Right lobe of liver (tissue), 6 donors: ENCODE measurements at places on chromosomes 7 and 10. TPM values are rescaled to one million over a fixed set of nuclear protein-coding genes. Genes with fewer than 3 reads are reported as not detected.
A peak's percentile ranks its signal among the peaks of the same experiment; 100 is the strongest.

Gene SPDYE9
- total RNA-seq: not detected

Gene HOXA4
- 0.56 TPM for total RNA-seq

Gene FAM20C
- total RNA-seq: 73.8 TPM

Gene EXOC6
- total RNA-seq: 8.5 TPM

Gene GPR26
- total RNA-seq: not detected

Gene LRRC17
- total RNA-seq: 0.64 TPM

Gene BBS9
- 6.4 TPM for total RNA-seq

DNA sequence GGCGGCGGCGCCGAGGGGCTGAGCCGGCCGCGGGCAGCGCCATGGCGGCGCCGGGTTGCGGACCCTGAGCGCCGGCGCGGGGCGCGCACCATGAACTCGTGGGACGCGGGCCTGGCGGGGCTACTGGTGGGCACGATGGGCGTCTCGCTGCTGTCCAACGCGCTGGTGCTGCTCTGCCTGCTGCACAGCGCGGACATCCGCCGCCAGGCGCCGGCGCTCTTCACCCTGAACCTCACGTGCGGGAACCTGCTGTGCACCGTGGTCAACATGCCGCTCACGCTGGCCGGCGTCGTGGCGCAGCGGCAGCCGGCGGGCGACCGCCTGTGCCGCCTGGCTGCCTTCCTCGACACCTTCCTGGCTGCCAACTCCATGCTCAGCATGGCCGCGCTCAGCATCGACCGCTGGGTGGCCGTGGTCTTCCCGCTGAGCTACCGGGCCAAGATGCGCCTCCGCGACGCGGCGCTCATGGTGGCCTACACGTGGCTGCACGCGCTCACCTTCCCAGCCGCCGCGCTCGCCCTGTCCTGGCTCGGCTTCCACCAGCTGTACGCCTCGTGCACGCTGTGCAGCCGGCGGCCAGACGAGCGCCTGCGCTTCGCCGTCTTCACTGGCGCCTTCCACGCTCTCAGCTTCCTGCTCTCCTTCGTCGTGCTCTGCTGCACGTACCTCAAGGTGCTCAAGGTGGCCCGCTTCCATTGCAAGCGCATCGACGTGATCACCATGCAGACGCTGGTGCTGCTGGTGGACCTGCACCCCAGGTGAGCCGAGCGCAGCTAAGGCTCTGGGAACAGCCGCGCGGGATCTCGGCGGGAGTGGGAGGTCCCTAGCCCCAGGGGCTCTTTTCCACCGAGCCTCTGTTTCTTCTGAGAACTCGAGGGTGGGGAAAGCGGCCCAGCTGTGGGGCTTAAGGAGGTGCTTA is at the start of gene GPR26:
Gene GPR26 (plus strand): TSS at position 38 of the 919 bp plus-strand sequence. CDS start 53 bp downstream, at position 91.
- no peak for DNase-seq

GRCh38 chr7:10122551-10123100 is 851.0 kb upstream of the PHF14 start:
- peak; percentile 49 for DNase-seq

DNA sequence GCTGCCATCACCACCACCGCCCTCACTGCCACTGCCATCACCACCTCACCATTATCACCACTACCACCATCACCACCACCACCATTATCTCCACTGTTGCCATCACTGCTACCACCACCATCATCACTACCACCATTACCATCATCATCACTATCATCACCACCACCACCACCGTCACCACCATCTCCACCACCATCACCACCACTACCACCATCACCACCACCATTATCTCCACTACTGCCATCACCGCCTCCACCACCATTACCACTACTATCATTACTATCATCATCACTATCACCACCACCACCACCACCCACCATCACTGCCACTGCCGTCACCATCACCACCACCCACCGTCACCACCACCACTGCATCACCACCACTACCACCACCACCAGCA is 9.9 kb upstream of the COL13A1 start:
- DNase-seq: no peak

GRCh38 chr7:140416560-140416959 is 12.7 kb downstream of the RAB19 start:
- no peak for DNase-seq

DNA sequence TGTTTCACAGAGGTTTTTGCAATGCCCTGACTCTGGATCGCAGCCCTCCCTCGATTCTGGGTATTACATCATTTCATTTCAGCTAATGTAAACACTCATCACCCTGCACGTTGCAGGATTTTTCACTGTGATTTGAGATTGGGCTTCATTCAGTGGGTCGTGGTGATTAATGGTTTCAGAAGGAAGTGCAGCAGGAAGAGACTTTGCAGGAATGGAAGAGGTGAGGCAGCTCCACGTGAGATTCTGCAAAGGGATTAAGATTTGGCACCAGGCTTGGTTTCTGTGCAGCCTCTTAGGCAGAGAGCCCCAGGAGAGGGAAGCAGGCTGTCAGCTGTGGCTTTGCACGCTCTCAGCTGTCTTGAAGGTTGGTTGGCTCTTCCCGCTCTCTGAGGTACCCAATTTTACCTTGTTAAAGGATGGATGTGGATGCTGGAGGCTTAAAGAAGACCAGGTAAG is 95.2 kb downstream of the PLCE1 start:
- DNase-seq: no peak
